Activated CD8-positive, alpha-beta memory T cell treated with anti-CD3 and anti-CD28 coated beads, Interleukin-2, amount 10 ng/mL, durations not matched to agents 7 days and 5 days (primary cell): ENCODE measurements at places on chromosomes 16 and 17. TPM values are rescaled to one million over a fixed set of nuclear protein-coding genes. Genes with fewer than 3 reads are reported as not detected.

DNA sequence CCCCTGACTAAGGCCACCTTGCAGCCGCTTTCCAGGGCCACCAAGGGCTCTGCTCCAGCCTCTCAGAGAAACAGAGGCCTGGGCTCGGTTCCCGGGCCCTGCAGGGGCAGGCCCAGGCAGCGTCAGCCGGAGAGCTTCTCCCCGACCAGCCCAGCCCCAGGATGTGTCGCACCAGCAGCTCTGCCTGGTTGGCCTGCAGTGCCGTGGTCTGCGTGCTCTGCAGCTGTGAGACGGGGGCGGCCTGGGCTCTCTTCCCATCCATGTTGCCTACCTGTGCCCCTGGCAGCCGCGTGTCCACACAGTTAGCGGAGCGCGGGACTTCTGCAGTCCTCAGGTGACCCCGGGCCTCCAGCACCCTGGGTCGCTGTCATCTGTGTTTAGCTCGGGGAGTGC is 4.8 kb downstream of the IGFALS start:
- DNase-seq = peak; percentile 38

DNA sequence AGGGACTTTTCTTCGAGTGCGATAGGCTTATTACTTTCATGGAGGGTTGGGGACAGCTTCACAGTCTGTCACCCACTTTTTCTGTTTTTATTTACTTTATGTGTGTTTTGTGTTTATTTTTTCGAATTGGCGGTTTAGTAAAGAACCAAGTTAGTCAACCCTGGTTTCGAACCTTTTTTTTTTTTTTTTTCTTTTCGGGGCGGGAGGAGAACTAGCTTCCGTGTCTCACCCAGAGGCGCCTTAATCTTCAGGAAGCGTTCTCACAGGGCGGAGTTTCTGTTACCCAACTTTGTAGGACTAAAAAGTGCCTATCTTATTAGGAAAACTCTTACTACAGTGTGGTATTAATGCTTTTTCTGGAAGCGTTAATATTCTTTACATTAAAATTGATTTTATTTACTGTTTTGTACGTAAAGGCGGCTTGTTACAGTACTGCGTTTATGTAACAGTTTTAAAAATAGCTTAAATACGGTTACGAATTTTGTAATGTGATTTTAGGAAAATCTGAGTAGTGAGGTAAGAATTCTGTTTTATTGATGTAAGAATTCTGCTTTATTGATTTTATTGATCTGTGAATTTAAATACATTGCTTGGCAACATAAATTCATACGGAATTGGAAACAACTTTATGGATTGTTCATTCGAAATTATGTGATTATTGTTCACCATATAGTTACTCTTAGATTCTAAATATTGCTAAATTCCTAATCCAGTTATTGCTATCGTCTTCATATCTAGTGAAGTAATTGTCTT is 885 bp downstream of the ZNF207 start:
- peak; percentile 70 for DNase-seq

GRCh38 chr16:85235991-85236817 is 123.9 kb upstream of the CIBAR2 start:
- no peak for DNase-seq

DNA sequence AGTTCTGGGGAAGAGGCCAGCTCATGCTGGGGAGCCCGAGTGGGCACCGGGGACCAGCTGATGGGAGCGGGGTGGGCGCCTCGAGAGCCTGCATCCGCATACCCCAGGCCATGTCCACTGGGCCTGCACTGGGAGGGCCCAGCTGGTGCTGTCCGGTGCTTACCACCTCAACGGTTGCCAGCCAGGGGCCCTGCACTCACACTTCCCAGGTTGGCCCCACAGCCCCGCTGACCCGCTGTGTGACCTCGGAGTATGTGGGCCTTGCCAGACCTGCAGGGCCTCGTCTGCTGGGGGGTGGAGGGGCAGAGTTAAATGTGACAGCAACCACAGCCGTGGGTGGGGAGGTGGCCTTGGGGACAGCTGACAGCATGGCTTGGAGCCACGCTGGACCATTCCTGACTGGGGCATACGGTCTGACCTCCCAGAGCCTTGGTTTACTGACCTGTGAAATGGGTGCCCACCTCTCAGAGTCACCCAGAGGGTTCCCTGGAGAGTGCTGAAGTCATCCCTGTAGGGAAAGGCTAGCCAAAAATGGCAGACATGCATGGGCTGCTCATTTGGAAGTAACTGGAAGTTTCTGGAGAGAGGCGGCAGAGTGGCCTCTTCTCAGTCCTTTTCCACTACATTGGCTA is 5.4 kb upstream of the GAA start:
- peak; percentile 38 for DNase-seq

DNA sequence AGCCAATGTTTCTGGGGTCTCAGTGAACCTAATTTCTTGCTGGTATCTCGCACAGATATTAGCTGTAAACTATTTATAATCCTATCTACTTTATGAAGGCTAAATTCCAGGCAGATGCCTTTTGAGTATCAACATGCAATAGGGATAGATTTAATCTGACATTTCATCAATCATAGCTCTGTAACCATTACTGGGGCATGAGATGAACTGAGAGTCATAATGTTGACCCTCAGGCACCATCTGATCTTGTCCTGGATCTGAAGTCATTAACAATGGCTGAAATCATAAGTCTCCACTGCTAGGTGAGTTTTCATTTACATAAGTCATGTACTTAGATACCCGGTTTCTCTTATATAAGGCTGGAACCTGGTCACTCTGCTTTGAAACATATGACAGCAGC is 3.6 kb downstream of the PMFBP1 start:
- DNase-seq = no peak

GRCh38 chr17:72764632-72765041 is 327.9 kb downstream of the SLC39A11 start:
- DNase-seq = no peak

DNA sequence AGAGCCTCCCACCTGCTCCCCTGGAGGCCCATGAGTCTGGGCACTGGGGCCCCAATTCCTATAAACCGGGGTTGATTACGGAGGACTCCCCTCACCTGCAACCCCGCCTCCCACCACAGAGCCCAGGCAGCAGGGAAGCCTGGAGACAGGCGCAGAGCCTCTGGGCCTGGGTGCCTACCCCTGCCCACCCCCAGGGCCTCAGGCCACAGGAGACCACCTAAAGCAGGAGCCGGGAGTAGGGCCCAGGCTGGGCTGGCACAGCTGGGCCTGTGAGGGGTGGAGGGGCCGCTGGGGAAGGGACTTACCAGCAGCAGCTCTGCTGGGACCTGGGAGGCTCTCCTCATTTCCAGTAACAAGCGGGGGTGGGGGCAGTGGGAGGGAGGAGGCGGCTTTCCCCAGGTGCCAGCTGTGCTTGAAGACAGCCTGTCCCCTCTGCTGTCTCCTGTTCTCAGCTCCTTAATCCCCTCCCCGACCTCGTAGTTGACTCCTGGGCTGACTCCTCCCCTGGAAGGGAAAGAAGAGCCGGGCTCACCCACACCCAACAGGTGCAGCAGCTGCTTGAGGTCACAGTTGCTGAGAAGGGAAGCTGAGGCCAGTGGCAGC is 46.8 kb downstream of the TMEM235 start:
- no peak for DNase-seq

- DNase-seq = no peak
These were observed 84.0 kb downstream of the TNRC6C start for GRCh38 chr17:78042542-78042941.

GRCh38 chr16:4937782-4938682 is 1.1 kb upstream of the PPL start:
- no peak for DNase-seq

The IFI35 gene
- total RNA-seq = 125 TPM

The ALOX12B gene
- 0.42 TPM for total RNA-seq

The ZNF646 gene
- total RNA-seq = 31.8 TPM

The HAS3 gene
- total RNA-seq = 0.29 TPM
